Left lung (tissue), 14 donors: ENCODE measurements at places on chromosomes 2 and 18. TPM values are rescaled to one million over a fixed set of nuclear protein-coding genes. Genes with fewer than 3 reads are reported as not detected.

TMEM247 gene
- not detected for polyA plus RNA-seq

TSPYL6 gene
- polyA plus RNA-seq, result 0.17 TPM

GRCh38 chr2:69961496-69961895, at the start of gene ASPRV1:
Gene ASPRV1 (minus strand): TSS chr2:69961631. CDS start chr2:69961436, 195 bp downstream.
- no peak for DNase-seq

GRCh38 chr2:206232287-206233035, 42.0 kb upstream of the ZDBF2 start:
- no peak for DNase-seq

LRATD1 gene
- polyA plus RNA-seq, result 14.0 TPM

MALL gene
- polyA plus RNA-seq, result 46.5 TPM

GRCh38 chr2:230984393-230985220, 11.3 kb upstream of the SPATA3 start:
- DNase-seq, result no peak
